ENCODE measurements at places on chromosomes 6 and 20.

DNA sequence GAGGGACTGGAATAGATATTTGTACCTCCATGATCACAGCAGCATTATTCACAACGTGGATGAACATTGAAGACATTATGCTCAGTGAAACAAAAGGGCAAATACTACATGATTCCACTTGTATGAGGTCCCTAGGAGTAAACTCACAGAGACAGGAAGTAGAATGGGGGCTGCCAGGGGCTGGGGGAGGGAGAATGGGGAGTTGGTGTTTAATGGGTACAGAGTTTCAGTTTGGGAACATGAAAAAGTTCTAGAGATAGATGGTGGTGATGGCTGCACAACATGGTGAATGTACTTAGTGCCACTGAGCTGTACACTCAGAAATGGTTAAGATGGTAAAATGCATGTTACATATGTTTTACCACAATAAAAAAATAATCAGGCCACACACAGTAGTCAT, 164.3 kb upstream of the RREB1 start:
- DNase-seq, result no peak

- DNase-seq, result no peak
Observed at GRCh38 chr6:102390541-102390940, 997.0 kb downstream of the GRIK2 start.

DNA sequence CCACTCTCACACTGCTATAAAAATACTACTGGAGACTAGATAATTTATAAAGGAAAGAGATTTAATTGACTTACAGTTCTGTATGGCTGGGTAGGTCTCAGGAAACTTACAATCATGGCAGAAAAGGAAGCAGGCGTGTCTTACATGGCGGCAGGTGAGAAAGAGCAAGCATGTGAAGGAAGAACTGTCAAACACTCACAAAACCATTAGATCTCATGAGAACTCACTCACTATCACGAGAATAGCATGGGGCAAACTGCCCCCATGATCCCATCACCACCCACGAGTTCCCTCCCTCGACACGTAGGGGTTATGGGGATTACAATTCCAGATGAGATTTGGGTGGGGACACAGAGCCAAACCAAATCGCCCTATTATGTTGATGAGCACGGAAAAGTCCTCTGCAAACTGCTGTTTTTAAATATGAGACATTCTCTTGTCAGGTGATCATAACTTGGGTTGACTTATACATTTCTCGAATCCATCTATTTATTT, 133.5 kb downstream of the AIG1 start:
- DNase-seq, result no peak

DNA sequence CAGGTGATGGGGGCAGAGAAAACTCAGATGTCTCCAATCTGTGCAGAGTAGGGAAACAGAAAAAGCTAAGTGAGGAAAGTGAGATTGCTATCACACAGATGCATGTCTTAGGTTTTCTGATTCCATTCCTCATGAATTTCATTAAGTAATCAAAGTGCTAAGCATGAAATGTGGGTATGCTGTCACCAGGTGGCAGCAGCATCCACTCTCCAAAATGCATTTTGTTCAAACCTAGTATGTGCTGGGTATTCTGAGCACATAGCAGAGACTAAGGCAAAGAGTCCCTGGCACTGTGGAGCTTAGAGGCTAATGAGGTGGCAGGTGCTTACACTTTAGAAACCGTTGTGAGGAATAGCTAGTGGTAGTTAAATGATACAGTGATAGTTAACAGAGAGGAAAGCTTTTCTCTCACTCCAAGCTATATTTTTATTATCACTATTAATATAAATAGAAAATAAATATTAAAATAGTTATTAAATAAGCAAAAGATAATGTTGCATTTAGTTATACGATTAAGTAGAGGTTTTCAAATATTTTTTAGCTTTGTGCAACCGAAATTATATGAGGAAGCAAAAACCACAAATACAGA, 179.5 kb downstream of the CDH26 start:
- DNase-seq, result peak; percentile 21

DNA sequence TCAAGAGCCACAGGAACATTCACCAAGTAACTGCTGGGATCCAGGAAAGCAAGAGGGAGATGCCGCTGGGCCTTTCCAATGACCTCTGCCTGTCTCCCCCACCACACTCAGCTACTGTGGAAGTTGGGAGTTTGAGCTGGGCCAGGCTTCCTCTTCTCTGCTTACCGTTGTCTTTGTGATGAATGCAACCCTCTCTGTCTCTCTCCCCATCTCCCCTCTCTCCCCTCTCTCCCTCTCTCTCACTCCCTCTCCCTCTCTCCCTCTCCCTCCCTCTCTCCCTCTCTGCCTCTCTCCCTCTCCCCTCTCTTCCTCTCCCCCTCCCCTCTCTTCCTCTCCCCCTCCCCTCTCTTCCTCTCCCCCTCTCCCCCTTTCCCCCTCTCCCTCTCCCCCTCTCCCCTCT, 54.8 kb downstream of the EDN3 start:
- DNase-seq, result no peak

DNA sequence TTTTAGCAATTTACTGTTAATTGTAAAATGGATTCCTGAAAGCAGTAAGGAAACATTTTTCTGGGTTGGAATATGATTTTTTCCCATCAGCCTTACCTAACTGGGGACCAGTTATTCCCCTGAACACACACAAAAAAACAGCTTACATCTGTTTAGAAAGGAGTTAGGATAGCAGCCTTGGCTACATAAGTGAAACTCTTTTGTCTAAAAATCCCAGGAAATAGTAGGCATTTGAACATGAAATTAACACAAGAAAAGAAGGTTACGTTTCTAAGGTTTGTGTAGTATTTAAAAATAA, 696.2 kb upstream of the MARCKS start:
- no peak for DNase-seq

DNA sequence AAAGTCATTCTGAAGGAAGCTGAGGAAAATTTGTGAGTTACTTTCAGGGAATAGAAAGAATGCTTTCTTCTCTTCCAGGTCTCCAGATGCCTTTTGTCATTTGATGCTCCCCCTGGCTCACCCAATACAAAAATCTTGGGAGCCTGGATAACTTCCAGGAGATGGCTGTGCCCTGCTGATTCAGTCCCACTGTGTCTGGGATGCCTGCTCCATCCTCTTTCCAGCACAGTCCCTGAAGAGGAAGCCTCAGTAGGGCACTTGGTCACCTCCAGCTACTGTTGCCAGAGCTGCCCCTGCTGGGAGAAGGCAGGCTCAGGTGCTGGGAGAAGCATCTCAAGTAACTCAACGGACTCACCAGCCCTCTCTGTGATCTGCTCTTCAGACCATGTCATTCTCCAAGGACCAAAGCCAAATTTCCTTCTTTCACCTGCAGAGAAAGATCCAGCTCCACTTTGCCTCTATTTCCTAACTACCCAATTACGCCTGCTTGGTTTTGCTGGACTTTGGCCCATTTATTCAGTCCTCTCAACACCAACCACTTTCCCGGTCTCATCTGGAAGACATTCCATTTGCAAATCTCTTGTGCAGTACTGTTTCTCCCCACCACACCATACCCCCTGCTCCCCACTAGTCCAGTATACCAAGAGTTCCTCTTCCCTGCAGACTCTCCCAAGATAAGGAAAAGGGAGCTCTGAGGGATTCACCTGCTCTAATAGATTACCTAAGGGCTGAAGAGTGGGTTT, 53.3 kb downstream of the SLC23A2 start:
- no peak for DNase-seq

- no peak for DNase-seq
Observed at GRCh38 chr20:49874696-49875095, 40.6 kb downstream of the SPATA2 start.

DNA sequence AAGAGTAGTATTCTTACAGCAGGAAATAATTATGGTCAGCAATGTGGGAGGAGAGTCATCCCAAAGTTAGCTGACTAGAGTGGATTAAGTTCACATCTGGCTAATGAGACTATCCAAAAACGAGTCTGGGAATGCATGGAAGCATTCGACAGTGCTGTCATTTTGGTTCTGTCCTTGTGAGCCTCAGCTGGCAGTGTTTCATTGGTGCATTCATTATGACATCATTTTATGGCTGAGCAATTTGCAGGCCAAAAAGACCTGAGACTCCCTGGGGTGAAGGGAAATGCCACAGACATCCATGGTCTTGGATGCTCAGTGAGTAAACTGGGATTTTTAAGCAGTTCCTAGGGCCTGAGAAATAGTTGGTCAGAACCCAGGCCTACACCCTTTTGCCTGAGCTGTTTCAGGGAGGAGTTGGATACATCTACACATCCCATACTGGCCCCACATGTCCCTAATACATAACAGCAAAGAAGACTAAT, 196.4 kb upstream of the CCN2 start:
- DNase-seq, result no peak

DNA sequence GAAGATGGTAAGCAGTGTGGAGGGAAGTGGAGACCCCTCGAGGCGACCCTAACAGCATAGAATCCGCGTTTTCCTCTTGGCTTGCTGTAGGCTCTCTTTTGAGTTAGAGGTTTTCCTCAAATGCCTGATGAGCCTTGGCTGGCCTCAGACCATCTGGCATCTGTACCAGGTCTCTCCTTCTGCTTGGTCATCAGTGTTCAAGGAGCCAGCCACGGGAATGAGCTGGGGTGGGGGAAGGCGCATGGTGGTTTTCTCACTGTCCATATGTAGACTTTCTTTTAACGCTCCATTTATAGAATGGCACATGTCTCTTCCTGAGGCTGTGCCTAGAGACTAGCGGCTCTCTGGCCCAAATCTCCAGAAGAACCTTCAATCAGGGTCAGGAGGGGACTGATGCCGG, 8.1 kb upstream of the GUCA1A start:
- no peak for DNase-seq
